Cortex of kidney (tissue), 1 donor: ENCODE measurements at places on chromosomes 3 and 15.

DNA sequence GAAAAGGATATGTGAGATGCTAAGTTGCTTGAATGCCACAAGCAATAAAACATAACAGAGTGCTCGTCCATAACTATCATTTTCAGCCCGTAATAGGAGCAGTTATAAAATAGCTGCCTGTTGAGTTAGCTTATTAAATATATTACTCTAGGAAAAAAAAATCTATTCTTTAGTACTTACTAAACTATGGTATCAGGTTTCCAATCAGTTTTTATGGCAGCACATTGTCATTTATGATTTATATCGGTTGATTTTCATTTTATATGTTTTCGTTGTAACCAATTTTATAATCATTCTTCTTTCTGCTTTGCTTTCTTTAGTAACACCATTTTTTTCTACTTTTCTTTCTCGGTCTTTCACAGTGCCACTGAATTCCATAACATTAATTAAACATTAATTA is 51.9 kb downstream of the SEMA6D start:
- DNase-seq, result no peak

DNA sequence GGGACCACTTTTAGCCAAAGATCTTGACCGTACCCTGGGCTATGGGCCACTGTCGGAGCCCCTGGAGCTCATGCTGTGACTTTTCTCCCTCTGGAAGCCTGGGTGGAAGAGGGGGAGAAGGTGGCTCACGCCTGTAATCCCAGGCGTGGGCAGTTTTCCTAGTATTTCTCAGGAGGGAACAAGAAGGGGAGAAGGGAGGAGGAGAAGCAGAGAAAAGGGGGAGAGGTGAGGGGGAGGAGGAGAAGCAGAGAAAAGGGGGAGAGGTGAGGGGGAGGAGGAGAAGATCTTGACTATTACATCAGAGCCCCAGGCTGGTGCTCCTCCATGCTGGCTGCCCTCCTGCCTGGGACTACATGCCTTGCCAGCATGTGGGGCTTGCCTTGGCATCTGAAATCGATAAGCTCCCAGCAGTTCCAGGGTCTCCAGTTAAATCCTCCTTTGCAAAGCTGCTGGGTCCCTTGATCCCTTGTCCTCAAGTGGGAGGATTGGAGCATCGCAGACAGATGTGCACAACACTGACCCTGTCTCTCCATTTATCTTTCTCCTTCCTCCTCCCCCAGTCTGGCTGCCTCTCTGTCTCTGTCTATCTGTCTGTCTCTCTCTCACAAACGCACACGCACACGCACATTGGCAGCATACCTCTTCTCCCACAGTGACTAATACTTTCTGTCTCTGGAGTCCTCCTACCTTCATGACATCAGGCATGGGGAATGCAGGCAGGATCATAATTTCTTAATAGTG is 41.6 kb downstream of the MRAS start:
- DNase-seq, result no peak

DNA sequence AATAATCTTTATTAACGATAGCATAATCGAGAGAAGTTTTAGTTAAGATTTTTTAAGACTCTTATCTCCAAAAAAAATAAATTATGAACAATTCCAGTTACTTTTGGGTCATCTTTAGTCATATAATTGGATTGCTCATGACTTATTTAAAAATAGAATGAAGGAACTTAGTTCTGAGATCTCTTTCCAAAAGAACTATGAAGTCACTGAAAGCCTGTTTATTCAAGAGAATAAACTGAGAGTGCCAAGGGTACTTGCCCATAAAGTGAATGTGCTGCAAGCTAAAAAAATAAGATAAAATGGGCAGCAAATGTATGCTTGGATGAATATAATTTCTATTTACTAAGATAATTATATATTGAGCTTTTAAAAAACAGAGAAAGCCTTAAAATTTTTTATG is 176.5 kb upstream of the PLSCR5 start:
- DNase-seq, result no peak

DNA sequence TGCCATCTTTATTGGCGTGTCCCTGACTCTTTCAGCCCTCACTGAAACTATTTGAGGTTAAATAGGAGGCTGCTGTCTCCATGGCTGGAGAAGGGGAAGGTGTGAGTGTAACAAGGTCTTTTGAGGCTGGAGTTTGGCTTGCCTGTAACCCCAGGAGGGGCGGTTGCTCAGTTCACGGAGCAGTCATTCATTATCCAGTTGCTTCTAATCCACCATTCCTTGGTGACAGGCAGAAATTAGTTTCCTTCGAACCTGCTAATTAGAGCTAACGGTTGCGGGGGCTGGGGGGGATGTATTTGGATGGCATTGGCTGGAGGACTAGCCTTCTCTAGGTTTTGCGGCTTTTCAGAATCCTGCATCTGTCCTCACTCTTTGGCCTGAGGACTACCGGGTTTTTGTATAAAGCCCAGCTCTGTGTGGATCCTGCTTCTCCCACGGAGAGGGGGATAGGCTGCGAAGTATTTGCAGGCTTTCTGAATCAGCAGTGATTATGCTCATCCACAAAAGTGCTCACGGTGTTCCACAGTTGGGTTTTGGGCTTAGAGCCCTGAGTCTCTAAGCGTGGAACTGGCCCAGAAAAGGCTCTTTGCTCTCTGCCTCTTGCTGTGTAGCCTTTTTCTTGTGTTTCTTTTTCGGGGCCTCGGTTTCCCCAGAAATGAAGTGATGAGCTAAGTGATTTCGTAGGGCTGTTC is 18.6 kb downstream of the FGD5 start:
- DNase-seq, result no peak

DNA sequence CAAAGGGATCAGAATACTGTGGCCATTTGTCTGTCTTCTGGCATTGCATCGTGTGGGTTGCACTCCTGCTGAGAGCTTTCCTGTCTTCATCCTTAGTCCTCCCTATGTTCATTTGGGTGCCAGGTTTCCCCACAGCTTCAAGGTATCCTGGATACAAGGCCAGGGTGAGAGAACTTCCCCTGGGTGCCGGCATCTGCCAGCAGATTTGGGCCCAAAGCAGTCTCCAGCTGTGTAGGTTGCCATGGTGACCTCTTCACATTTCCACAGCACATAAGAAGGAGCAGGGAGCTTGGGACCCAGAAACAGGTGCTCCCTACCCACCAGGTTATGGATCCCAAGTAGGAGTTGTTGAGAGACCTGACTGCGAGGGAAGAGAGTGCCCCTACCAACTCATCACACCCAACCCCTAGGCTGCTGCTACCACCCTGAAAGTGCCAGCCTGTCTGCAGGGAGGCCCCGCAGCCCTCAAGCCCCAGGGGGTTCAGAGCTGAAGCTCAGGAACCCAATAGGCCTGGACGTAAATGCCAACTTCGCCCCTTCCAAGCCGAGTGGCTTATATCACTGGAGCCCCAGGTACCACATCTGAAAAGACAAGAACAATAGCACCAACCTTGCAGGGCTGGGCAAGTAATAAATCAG is 19.9 kb downstream of the TTC21A start:
- DNase-seq, result no peak

GRCh38 chr15:63422891-63423590 is 41.4 kb upstream of the CA12 start:
- no peak for DNase-seq

GRCh38 chr3:183507551-183507950 is 48.0 kb downstream of the KLHL6 start:
- DNase-seq, result no peak
